ENCODE measurements at places on chromosomes 11 and 22.

GRCh38 chr11:1494650-1495049 lies 8.1 kb upstream of the MOB2 start:
- DNase-seq, result no peak

GRCh38 chr22:25281675-25282345 lies 62.4 kb downstream of the CRYBB2 start:
- no peak for DNase-seq

DNA sequence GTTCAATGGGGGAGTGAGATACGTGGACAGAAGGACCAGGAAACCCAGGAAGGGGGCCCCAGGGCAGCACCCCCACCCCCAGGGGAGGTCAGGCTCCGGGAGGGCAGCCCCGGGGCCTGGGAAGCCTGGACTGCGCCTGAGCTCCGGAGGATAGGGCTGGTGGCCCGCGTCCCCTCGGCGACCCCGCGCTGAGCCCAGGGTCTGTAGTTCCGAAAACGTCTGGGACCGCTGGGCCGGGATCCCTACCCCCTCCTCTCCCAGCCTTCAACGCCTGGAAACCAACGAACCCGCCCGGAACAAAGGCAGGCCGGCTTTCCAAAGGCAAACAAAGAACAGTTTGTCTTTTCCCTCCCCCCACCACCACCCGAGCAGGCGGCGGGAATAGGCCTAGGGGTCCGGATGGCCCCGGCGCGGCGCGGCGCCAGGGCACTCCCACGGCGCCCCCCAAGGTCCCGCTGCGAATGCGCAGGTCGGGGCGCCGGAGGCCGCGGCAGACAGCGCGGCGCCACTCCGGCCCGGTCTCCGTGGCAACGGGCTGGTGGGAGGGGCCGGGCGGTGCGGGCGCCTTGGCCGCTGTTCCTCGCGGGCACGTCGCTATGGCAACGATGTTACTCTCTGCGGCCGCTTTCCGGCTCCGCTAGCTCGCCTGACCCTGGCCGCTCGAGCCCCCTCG lies 58.5 kb downstream of the IGLL1 start:
- DNase-seq, result peak; percentile 91

DNA sequence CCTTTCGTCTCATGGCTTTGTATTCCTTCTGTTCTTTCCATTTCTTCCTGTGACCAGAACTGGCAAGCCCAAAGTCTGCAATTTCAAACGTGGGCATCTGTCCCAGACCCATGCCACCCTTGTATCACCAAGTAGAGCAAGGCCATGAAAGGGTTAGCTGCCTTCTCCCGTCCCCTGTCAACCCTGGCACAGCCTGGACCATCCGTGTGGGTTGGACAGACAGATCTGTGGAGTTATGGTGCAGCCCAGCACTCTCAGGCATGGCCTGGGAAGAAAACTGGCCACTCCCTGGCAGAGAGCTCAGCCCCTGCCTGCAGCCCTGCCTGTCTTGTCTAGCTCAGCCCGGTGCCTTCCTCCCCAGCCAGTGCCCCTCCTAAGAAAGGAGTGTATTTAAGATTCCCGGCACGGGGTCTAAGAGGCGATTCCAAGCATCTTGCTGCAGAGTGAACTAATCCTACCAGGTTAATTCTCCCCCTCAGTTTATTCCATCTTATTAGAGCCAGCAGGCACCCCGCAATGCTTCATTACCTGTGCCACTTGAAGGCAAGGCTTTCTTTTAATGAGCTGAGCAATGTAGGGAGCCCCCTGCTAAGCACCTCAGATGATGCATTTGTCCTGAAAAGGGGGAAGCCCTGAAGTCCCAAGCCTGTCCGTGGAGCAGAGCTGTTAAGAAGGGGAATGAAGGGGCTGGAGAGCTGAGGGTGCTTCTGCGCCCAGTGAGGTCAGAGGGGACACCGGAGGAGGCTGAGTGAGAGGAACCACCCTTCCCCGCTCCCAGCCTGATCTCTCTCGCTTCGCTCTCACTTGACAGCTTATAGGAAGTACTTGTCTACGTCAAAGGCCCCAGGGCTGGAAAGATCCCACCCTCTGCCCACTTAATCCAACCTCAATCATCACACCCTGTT lies 130.6 kb downstream of the SPATA19 start:
- DNase-seq, result no peak

DNA sequence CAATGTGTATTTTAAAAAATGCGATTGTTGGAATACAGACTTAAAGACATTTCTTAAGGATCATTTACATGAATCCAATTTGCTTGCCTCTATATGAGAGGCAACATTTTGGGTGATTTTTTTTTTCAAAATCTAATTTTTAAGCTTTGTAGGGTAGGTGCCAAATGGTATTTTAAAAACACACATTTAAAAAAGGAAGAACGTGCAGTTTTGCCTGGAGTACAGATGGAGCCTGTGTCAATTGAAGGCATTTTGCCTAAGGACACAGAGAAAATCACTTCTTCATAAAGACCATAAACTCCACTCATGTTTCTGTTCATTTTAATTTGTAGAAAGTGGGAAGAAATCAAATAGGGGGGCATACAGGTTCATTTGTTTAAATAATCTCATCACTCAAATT lies 91.3 kb downstream of the BDNF start:
- no peak for DNase-seq

DNA sequence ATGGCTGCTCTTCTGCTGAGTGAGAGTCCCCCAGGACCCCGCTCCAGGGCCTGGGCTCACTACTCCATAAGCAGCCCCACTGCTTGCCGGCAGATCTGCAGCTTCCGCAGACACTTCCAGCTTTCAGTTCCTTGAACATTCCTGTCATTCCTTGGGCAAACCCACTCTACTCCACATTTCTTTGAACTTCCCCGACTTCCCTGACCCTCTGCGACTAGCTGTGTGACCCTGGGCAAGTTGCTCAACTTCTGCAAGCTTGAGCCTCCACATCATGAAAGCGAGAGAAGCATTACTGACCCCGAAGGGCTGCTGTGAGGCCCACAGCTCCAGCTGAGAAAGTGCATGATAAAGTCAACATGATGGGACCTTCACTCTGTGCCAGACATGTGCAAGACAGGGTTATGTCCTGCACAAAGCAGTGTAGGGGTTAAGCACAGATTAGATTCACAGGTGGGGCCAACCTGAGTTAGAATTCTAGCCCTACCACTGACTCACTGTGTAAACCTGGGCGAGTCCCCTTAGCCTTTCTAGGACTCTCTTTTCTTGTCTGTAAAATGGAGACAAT lies 51.8 kb downstream of the THAP12 start:
- no peak for DNase-seq

- no peak for DNase-seq
Measured at GRCh38 chr11:45614196-45614828, 51.1 kb downstream of the CHST1 start.

DNA sequence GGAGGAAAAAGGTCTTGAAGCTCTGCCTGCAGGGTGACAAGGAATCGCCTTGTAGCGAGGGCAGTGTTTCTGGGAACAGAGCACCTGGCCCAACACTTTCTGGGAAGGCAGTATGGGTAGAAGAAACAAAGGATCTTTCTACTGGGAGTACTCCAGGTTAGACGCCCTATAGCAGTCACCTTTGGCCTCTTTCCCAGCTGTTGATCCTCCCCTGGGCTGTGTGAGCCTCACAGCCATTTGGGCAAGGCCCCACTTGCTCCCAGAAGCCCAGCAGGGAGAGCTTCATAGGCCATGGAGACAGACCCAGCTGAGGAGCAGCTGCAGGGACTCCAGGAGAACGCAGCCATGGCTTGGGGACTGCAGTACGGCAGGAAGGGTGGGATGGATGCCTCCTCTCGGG lies 1.2 kb downstream of the SLCO2B1 start:
- no peak for DNase-seq

- DNase-seq, result peak; percentile 31
Measured at GRCh38 chr11:46560300-46560991, 33.4 kb downstream of the AMBRA1 start.

GRCh38 chr11:2807801-2808241 lies 77.8 kb downstream of the CDKN1C start:
- DNase-seq, result no peak

- DNase-seq, result no peak
Measured at GRCh38 chr11:5038341-5038740, 8.0 kb upstream of the OR52J3 start.

DNA sequence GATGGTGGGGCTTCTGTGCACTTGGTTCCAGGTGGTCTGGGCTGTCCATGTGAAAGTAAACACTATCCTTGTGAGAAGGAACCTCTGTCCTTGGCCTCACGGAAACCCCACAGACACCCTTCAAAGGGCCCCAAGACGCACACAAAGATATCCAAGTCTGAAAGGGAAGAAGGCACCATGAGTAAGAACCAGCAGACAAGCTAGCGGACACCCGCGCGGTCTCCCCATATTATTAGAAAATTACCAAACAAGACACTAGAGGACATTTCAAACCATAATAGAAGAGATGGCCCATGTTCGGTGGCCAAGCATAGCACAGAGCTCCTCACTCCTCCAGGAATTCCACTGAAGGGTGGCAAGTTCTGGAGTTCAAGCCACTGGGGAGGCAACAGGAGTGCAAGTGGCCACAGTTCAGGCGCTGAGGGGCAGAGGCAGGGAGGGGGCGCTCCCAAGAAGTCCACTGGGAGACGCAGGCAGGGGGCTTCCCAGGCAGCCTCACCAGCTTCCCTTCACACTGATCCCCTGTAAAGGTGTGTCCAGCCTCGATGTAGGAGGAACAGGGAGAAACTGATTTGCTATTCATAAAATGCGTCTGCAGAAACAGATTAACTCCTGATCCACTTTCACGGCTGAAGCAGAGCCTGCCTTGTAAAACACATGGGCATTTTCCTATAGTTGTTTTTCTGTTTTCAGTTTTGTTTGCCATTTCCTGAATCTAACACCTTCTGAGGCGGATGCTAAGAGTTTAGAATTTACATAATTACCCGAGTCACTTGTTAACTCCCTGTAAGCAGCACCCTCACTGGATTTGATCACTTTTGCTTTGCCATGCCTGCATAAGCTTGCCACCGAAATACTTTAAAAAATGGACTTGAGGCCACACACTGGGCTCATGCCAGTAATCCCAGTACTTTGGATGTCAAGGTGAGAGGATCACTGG lies 9.1 kb upstream of the PPARA start:
- no peak for DNase-seq

DNA sequence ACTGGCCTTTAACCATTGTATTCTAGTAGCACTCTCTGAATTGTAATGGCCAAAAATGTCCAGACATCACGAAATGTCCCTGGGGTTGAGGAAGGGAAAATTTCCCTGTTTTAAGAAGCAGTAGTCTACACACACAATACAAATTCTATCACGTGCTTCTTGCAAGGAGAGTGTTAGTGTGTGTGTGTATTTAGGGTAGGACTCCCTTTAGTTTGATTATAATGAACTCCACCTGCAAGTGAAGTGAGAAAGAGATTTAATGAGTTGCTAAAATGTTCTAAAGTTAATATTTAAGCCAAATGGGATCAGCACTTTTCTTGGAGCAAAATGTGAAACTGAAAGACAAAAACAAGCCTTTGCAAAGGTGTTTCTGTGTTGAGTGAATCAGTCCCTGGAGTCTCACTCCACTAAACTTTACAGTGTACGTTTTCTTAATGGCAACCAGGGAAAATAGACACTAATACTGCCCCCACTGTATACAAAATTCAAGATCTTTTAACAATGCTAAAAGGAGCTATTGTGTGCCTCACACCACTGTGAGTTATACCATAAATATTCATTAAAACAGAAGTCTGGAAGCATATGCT lies 590.3 kb upstream of the TENM4 start:
- no peak for DNase-seq

DNA sequence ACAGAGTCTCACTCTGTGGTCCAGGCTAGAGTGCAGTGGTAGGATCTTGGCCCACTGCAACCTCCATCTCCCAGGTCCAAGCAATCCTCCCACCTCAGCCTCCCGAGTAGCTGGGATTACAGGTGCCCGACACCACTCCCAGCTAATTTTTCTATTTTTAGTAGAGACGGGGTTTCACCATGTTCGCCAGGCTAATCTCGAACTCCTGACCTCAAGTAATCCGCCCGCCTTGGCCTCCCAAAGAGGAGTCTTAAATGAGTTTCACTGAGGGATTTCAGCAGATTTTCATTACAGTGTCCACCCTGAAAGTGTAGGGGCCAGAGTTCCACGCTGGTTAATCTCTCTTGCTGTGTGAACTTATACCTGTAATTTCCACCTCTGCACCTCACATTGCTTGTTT lies 412 bp upstream of the RPS3 start:
- DNase-seq, result no peak

GRCh38 chr11:65217441-65218423 lies 36.0 kb downstream of the CAPN1 start:
- DNase-seq, result no peak

DNA sequence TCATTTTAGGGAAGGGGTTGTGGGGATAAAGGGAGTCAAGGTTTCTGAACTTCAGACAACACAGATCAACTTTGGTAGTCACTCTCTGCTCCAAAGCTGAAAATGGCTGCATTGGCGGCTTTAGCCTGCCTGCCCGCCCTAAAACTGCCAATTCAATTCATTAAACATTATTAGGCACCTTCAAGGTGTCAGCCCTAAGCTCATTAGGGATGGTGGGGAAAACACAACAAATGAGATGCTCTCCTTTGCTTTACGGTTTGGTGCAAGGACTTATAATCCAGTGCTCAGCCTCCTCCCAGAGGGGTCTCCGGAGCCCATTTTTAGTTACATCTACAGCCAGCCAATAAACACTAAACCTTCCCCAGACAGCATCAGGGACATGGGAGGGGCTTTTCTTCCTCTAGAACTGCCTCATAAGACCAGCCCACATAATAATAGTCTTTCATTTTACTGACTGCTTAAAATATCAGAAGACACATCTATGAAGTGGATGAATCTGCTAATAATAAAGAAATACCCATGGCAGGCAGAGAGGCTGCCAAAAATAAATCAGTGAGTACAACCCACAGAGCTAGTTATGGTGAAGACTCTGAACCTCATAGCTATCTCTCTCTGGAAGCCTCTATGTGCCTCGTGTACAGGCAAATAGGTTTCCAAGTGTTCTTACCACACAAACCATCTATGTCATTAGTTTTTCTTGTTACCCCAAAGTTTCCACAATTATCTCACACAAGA lies 102.8 kb upstream of the NCAM1 start:
- no peak for DNase-seq

GRCh38 chr11:44005956-44006355 lies 41.8 kb upstream of the ACCSL start:
- no peak for DNase-seq

GRCh38 chr11:8330404-8330803 lies 66.7 kb upstream of the LMO1 start:
- no peak for DNase-seq
